ENCODE measurements at places on chromosomes 2 and 18.

- no peak for DNase-seq
Measured at GRCh38 chr2:128796321-128796720, 477.7 kb upstream of the HS6ST1 start.

GRCh38 chr2:1619556-1619955, 124.8 kb downstream of the PXDN start:
- no peak for DNase-seq

- DNase-seq = no peak
Measured at GRCh38 chr2:81163583-81163982, 859.0 kb upstream of the LRRTM1 start.

DNA sequence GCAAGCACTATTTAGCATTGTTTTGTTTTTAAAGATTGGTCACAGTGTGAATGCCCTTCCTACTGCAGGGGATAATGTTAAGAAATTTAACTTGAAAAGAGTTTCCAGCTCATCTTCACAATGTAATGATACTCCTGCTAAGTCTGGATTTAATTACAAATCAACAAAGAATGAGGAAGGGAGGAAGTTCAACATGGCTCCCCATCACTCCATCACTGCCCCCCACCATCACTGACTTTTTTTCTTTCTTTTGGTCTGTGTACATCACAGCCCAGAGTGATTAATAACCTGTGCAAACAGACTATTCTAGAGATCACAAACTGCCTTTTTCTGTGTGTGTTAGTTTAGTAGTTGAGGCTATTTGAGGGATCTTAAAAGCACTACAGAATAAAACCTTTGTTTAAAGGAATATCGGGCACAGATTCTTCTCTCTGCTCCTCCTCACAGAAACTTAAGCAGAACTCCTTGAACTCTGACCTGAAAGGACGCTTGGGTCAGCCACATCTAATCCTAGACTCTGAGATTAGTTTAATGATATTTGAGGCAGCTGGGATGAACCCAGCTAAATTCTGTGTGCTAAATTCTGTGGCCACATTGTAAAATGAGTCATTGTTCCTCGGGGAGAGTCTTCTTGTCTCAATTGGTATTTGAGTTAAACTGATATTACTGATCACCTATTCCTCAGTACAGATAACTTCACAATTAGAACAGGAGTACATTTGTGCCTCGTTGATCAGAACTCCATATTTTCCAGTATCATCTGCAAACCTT, 47.8 kb downstream of the SATB2 start:
- no peak for DNase-seq
